ENCODE measurements at places on chromosomes 13 and 19.

- DNase-seq = no peak
Measured at GRCh38 chr19:46180701-46181387, 32.8 kb downstream of the IGFL2 start.

GRCh38 chr13:106651442-106651841, 83.5 kb upstream of the ARGLU1 start:
- DNase-seq = no peak

- DNase-seq = no peak
Measured at GRCh38 chr13:79245937-79246577, 160.0 kb downstream of the RBM26 start.

GRCh38 chr19:41994521-41994971, 516 bp upstream of the ATP1A3 start:
- no peak for DNase-seq

- no peak for DNase-seq
Measured at GRCh38 chr13:83881140-83881684, 1.1 kb downstream of the SLITRK1 start.

GRCh38 chr19:39941615-39942365, 7.4 kb upstream of the FCGBP start:
- no peak for DNase-seq

- no peak for DNase-seq
Measured at GRCh38 chr13:46354156-46355087, 32.6 kb downstream of the RUBCNL start.

GRCh38 chr13:104314926-104315535, 1248.8 kb upstream of the SLC10A2 start:
- DNase-seq = no peak

DNA sequence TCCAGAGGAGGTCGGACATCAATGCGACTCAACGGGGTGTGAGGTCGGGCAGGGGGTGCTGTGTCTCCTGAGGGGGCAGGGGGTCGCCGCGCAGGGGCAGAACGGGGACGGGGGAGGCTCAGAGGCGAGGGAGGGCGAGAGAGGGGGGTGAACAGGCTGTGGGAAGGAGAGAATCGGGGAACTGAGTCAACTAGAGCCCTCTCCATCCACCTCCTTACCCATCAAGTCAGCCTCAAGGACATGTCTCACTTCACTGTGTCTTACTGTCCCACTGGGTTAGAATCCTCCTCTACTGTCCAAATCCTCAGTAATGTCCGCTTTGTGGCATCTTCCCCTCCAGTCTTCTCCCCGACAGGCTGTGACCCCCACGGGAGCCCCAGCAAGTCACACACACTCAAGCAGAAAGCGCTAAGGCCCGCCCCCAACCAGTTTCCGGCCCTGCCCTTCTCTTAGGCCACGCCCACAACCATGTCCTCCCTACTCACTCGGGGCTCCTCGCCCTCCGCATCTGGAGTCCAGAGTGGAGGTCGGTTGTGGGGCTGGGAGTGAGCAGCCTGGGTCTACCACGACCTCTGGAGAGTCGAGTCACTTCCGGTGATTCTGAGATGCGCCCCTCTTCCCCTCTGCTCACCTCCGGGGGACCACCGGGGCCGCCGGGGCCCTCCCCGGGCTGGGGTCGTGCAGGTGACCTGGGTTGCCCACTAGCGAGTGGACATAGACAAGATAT, 9.3 kb downstream of the PLEKHA4 start:
- DNase-seq = peak; percentile 81

DNA sequence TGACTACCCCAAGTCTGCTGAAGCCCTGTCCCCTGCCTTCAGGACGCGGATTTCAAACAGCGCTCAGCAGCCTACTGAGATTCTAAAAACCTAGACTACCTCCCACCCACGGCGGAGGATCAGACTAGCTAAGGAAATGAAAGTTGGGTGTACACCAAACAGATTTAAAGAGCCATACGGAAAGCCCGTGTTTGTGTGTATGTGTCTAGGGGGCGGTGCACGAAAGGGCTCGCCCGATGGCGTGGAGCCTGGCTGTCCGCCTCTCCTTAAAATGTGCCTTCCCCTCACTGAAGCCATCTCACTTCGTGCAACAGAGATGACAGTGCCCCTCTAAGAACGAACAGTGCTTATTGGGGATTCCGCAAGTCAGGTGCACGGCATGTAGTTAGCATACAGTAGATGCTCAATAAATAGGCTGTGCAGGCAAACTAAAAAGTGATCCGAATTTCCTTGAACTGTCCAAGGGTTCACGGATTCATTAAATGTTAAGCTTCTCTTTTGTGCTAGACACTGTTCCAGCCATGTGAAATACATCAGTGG, 639 bp downstream of the LENG1 start:
- no peak for DNase-seq

GRCh38 chr13:44191504-44192171, 182.0 kb upstream of the SERP2 start:
- DNase-seq = no peak

GRCh38 chr19:16160943-16161560, 12.3 kb downstream of the CIB3 start:
- DNase-seq = no peak

DNA sequence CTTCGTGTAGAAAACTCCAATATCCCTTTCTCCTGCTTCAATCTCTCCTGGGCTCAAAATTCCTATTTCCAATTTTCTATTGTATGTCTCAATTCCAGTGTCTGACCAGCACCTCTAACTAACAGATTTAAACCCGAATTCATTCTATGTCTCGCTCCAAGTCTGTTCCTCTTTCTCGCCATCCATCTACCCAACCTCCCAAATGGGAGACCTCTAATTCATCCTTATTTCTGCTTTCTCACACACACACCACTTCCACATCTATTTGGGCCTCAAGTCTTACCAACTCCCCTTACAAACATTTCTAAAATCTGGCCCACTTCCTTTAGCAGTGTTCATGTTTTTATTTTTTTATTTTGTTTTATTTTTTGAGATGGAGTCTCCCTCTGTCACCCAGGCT, 53.3 kb downstream of the MBD3L2B start:
- DNase-seq = no peak

DNA sequence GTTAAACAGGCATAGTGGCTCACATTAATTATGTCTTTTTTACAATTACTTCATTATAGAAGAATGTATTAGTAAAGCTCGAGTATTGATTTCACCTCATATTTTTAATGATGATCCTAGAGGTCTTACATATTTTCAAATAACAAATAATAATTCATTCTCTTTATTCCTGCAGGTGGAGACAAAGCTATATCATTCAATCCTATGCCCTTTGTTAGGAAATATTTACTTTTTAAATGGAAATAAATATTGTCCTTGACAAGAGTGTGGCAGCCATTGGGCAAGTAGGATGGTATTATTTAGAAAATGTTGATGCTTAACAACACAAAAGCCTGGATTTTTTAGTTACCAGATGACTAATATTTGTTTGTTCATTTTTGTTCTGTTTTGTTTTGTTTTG, 127.6 kb downstream of the COG6 start:
- no peak for DNase-seq

- DNase-seq = no peak
Measured at GRCh38 chr13:107842562-107843180, 372.7 kb downstream of the LIG4 start.

DNA sequence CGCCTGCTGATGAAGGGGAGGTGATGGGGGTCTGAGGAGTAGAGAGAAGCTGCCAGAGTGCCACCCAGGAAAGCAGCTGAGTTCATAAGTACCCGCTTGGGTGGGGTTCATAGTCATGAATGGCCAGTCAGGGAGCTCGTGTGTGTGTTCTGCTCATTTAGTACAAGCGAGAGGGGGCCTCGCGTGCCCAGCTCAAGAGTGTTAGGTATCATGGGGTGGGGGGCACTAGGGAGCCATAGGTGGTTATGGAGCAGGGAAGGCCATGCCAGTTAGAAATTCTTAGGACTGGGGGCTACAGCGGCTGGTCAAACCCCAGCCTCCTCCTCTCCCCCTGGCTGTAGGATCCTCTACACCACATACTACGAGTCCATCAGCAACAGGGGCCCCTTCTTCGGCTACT, 46.8 kb downstream of the CD320 start:
- no peak for DNase-seq

DNA sequence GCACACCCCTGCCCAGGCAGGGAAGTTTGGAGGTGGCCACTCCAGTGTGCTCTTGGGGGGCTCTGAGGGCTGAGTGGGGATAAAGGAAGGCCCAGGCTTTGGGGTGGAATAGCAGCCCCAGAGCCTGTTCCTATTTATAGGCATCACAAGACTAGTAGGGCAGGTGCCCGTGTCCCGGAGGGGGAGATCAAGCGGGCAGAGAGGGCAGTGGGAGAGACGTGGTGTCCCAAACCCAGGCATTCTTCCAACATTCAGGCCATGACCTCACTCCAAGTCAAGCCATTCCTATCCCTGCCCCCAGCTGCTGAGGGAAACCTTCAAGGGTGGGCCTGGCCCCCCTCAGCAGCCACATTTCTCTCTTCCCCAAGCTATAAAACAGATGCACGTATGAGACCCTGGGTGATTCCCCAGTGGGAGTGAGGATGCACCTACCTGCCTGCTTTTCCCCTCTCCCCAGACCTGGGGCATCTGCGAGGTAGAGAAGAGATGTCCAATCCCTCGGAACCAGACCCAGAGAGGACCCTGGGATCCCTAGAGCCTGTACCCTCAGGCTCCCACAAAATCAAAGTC, 3.9 kb downstream of the WIZ start:
- DNase-seq = no peak

DNA sequence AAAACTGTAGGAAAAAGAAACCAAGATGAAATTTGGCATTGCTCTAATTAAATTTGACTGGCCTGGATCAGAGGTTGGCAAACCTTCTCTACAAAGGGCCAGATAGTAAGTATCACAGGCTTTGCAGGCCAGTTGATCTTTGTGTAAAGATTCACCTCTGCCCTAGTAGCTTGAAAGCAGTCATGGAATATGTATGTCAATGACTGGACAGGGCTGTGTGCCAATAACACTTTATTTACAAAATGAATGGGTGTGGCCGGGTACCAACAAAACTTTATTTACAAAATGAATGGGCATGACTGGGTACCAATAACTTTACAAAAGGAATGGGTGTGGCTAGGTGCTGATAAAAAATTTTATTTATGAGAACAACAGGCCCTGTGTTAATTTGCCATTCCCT, 20.0 kb downstream of the SIN3B start:
- DNase-seq = no peak

GRCh38 chr13:78604782-78605611, 1.6 kb upstream of the POU4F1 start:
- no peak for DNase-seq

- no peak for DNase-seq
Measured at GRCh38 chr13:79724348-79725103, 243.6 kb downstream of the NDFIP2 start.

- DNase-seq = no peak
Measured at GRCh38 chr13:93361703-93362102, 135.1 kb downstream of the GPC6 start.

DNA sequence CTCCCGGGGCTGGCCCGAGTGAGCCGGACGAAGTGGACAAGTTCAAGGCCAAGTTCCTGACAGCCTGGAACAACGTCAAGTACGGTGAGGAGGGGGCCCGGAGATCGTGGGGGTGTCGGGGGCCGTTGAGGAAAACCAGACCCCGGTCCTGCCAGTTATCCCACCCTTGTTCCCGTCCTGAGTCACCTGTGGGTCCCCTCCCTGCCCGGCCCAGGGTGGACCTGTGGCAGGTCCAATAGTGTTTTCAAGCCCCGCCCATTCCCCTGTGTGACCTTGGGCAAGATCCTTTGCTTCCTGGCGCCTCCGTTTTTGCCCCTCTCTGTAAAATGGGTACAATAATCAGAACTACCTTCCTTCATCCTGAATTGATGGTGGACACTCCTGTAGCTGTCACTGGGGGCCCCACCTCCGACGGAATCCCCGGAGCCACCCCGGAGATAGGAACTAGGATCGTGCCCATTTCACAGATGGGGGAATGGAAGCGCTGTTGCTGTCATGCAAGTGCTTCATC, 593 bp downstream of the ATG4D start:
- DNase-seq = no peak

DNA sequence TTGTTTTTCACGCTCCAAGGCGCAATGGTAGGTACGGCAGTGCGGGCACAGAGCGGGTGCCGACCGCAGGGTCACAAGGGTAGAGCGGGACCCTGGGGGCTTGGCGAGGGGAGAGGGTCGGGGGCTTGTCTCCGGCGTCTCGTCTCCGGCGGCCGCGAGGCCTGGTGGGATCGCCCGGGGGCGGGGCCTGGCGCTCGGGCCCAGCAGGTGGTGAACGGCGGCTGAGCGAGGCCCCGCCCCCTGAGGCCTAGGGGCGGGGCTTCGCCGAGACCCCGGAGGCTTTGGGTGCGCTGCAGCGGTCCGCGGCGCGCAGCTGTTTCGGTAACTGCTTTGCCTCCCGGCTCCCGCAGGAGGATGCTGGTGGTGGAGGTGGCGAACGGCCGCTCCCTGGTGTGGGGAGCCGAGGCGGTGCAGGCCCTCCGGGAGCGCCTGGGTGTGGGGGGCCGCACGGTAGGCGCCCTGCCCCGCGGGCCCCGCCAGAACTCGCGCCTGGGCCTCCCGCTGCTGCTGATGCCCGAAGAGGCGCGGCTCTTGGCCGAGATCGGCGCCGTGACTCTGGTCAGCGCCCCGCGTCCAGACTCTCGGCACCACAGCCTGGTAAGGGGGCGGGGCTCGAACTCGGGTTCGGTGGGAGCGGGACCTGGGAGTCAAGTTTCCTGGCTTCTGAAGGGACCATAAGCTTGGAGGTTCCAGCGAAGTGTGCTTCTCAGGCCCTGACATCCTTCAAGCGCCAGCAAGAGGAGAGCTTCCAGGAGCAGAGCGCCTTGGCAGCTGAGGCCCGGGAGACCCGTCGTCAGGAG, at the start of gene TSEN34:
TSEN34 (plus strand) TSS at position 298 of the 800 bp plus-strand sequence; CDS start at position 355, 57 bp downstream.
- peak; percentile 77 for DNase-seq

GRCh38 chr13:76762721-76763120, 123.5 kb downstream of the KCTD12 start:
- DNase-seq = no peak

- no peak for DNase-seq
Measured at GRCh38 chr13:39415008-39415802, 187.8 kb downstream of the LHFPL6 start.

DNA sequence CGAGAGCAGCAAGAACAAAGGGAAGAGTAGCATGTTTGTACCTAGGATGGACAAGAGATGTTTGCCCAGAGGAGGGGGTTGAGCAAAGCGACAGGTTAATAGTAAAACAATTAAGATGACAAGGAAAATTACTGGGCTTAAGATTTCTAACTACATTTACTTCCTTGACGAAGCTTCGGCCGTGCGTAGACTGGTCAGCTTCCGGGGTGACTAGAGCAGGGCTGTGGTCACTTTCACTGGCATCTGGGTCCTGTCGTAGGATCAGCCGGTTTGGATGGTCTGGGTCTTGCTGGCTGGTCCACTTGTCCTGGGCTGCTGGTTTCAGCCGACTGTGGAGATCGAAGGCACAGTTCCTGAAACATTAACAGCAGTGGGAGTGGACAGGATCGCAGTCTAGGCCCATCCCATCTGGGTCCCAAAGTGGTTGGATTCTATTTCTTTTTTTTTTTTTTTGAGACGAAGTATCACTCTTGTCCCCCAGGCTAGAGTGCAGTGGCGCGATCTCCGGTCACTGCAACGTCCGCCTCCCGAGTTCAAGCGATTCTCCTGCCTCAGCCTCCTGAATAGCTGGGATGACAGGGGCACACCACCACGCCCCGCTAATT, 5.0 kb upstream of the BSG start:
- no peak for DNase-seq

Measured in activated CD4-positive, alpha-beta T cell treated with anti-CD3 and anti-CD28 coated beads for 24 hours (primary cell).